ENCODE measurements at places on chromosomes 6 and 20. TPM values are rescaled to one million over a fixed set of nuclear protein-coding genes. Genes with fewer than 3 reads are reported as not detected.

- DNase-seq = no peak
These were observed 902 bp downstream of the SLC29A1 start for GRCh38 chr6:44224029-44224964.

GRCh38 chr6:106537662-106538061, 91.6 kb downstream of the RTN4IP1 start:
- DNase-seq = no peak

- DNase-seq = no peak
These were observed 18.9 kb downstream of the SIRPD start for GRCh38 chr20:1538655-1539054.

DNA sequence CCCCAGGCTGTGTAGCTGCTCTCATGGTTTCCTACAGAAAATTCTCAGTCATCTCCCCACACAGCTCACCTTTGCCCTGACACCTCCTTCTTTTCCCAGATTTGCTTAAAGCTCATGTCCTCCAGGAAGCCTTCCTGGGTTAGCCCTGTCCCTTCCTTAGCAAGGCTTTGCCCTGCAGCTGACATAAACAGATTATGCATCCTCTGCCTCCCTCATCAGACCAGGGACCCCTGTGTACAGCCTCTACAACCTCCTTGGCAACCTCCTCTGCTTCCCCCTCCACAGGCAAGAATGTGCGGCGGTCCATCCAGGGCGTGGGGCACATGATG, 39.8 kb downstream of the UQCC2 start:
- DNase-seq = no peak

DNA sequence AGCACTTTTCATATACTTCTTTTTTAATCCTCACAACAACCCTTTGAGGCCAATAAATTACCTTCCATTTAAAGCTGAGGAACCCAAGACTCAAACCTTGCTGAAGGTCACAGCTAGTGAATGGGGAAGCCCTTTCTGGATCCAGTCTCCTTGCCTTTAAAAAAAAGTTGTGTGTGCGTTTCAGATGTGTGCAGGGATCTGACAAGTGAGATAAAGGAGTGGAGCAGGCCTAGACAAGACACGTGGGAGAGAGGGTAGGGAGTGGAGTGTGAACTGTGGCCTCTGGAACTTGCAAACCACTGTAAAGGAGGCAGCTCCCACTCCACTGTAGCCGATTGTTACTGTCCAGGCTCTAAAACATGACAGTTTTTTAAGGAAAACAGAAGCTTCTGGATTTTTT, 1.9 kb downstream of the KLHL32 start:
- no peak for DNase-seq

DNA sequence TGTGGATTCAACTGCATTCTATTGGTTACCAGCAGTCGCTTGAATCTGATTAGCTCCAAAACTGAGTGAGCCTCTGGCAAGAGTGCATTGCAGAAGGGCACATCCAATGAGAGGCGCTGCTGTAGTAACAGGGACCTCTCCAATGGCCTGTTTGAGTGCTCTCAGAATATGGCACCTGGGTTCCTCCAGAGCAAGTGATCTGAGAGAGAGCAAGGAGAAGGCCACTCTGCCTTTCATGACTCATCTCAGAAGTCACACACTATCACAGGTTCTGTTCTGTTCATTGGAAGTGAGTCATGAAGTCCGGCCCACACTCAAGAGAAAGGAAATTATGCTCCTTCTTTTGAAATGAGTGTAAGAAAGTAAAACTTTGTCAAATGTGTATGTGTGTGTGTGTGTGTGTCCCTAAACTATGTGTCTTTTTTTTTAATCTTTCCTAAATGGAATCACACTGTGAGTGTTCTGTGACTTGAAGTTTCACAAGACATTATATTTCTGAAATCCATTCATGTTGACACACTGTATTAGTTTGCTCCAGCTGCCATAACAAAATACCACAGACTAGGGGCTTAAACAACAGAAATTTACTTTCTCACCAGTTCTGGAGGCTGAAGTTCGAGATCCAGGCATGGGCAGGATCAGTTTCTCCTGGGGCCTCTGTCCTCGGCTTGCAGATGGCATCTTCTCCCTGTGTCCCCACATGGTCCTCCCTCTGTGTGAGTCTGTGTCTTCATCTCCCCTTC, 138.3 kb upstream of the CDYL start:
- no peak for DNase-seq

DNA sequence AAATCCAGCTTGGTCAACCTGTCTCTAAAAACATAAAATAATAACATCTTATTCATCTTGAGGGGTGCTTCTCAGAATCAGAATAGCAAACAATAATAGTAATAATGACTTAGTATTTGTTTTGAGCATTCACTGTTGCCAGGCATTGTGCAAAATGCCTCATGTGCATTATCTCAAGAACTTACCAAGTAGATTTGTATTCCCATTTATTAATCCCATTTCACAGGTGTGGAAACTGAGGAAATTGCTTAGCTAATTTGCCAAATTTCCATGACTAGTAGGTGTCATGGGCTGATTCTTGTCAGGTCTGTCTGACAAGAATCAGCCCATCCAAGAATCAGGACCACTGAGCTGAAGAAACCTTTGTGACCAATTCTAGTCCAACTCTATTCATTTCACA, 5.5 kb downstream of the TTBK1 start:
- DNase-seq = no peak

GRCh38 chr6:89275900-89276299, 39.2 kb downstream of the GABRR2 start:
- no peak for DNase-seq

PRSS35 gene
- total RNA-seq = not detected

- no peak for DNase-seq
These were observed 17.8 kb downstream of the ANKS1A start for GRCh38 chr6:34906826-34907225.

DNA sequence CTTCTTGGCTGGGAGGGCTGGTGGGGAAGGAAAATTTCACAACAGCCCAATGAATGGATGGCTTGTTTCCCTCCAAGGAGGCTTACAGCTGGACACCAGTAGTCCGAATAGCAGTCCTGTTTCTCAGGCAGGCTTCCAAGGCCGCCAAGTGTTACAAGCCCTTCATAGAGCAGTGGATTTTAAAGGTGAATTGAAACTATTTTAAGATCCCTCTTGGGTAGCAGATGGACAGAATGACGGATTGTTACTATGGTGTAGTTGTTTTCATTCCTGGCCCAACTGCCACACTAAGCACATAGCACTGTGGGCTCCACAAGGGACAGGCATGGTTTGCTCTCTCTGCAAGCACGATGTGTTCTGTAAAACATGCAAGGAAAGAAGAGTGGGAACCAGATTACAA, 203.3 kb upstream of the TAB2 start:
- DNase-seq = no peak

- DNase-seq = no peak
These were observed 242.2 kb upstream of the ECI2 start for GRCh38 chr6:4377603-4378002.

GRCh38 chr6:42899871-42900270, 16.0 kb upstream of the PTCRA start:
- no peak for DNase-seq

SNAP25 gene
- 1.2 TPM for total RNA-seq

DNA sequence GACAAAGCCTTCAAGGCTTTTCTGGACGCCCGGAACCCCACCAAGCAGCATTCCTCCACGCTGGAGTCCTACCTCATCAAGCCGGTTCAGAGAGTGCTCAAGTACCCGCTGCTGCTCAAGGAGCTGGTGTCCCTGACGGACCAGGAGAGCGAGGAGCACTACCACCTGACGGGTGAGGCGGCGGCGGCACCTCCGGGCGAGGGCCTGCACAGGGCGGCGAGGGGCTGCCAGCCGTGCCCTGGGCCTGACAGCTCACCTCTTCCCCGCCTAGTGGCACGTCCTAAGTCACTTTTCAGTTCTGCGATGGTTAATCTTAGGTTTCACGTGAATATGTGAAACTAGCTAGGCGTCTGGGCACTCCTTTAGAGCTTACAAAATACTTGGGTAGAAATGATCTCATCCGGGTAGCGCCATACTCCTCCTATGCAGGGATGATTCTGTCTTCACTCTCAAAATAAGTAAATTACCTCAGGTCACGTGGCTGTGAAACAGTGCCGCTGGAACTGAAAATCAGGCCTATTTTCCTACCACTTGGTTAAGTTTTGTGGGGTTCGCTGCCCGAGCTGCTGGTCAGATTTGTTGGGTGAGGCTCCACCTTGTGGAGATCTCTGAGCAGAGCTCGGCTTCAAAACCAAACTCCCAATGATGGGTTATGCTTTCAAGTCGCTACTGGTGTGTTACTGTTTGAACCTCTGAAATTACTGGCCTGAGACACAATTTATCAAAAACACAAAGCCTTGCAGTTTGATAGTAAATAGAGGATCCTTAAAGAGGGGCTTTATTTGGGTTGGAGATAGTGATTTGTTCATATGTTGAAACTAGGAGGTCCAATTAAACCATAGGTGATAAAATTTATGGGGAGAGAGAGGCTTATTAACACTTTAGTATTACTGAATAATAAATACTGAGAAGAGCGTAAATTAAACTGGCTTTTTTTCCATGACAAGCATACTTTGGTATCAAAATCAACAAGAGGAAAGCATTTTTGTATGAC, 15.5 kb upstream of the CLDN20 start:
- peak; percentile 6 for DNase-seq

FGD2 gene
- total RNA-seq = not detected

UNC5CL gene
- total RNA-seq = 0.25 TPM

DNA sequence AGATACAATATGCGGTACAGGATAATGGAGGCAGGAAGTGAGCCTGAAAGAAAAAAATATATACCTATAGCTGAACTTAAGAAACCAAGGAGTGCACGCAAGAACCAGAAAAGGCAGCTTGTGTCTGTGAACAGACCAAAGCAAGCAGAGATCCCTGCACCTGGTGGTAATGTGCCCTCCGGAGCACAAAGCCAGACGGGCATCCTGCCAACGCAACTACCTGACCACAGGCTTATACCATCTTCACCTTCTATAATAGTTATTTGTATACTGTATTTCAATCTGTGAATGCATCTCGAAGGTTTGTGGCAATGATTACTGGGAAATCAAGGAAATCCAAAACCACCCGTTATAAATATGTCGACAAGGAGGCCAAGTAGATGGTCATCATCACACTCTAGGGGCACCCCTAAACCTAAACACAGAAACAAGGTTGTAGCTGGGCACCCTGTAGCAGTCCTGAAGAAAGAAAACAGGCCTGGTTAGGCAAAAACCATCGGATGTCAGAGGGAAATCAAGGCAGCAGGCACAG, 801 bp downstream of the FBXL4 start:
- DNase-seq = peak; percentile 3

GRCh38 chr6:2794171-2794730, 29.1 kb downstream of the WRNIP1 start:
- DNase-seq = no peak

DNA sequence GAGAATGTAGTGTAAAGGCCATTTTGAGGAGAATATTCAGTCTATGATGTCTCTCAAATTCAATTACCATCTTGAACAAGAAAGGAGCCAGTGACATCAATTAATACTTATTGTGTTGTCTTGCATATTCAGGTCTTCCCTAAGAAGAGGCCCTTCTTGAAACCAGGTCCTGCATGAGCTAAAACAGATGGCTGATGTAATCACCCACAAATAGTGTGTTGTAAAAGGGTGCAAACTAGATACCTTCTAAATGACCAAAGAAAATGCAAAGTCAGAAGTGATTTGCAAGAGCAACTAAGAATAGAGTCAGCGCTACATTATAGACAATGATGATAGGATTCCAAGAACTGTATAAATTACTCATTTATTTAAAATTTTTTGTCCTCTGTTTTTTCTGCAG, 97.0 kb downstream of the BTBD3 start:
- DNase-seq = no peak

DNA sequence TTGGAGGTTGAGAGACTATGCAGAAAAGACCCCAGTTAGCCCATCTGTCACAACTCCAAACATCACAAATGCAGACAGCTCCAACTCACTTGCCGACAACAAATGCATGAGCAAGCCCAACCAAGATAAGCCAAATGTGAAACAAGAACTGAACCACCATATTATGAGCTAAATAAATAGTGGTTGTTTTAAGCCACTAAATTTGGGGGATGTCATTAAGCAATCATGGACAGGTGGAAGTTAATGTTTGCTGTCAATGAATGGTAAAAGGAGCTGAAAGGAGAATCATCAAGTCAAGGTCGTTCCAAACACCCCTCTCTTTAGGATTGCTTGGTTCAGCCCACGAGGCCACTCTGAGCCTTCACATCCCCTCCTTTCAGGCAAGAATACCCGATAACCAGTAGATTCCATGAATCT, 71.2 kb upstream of the PLCB4 start:
- no peak for DNase-seq

COX4I2 gene
- total RNA-seq = not detected
